PC-3 (cell line): ENCODE measurements at places on chromosomes 1 and 21. TPM values are rescaled to one million over a fixed set of nuclear protein-coding genes. Genes with fewer than 3 reads are reported as not detected.

The GSTM5 gene
- total RNA-seq: not detected in 2 replicates

The G0S2 gene
- total RNA-seq: 620 and 723 TPM in 2 replicates

The SLAMF9 gene
- 5.9 and 8.7 TPM in 2 replicates for total RNA-seq

The ENAH gene
- total RNA-seq: 96.6 and 101 TPM in 2 replicates

The MSH4 gene
- total RNA-seq: 0.17 TPM in 1 of 2 replicates, not detected in the other
